ENCODE measurements at places on chromosomes 5 and 9. TPM values are rescaled to one million over a fixed set of nuclear protein-coding genes. Genes with fewer than 3 reads are reported as not detected.

DNA sequence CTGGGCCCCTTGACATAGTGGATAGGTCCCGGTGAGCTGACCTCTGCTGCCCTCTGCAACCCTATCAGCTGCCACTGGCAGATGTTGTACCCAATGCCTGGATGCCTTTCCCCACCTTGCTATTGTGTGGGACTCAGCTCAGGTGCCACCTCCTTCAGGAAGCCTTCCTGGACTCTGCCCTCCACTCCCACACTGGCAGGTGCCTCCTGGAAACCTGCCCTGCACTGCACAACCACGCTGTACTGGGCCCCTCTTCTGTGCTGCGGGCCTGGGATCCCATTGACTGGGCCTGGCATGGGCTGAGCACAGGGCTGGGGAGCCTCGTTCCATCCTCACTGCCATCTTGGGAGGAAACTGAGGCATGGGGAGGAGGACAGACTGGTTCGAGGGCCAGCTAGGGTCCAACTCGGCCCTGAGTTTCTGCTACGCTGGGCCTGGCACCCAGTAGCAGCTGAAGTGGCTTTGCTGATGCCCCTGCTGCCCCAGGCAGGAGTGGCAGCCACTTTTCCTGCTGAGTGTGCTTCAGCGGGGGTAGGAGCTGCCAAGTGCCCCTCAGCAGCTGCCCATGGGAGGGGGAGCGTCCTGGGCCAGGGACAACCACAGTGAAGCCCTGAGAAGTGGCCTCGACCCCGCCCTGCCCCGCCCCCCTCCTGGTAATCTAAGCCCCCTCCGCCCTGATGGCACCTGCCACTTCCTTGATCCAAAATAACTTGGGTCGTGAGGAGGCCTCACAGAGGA is 1.3 kb downstream of the AK1 start:
- H3K27ac ChIP-seq, result no peak overlapping the region
- no peaks in the 10 kb centered on the region for H3K36me3 ChIP-seq

DNA sequence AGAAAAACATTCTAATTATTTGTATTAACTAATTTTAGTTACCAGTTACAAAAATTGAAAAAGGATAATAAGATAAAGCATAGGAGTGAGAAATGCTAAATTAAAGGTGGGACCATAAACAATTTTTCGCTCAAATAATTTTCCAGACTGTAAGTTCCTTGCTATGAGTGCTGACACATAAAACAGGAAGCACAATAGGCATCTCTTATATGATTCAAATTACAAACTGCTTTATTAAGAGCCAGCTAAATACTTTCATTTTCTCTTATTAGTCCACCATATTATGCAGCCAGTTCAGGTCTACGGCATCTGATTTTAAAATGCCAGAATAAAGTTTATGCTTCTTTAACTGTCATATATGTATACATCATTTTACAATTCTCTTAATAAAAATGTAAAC is 4.4 kb downstream of the RC3H2 start:
- H3K27ac ChIP-seq, result no peak overlapping the region
- H3K4me3 ChIP-seq, result no peak overlapping the region
- H3K4me1 ChIP-seq, result peaks cover 16% of the 10 kb centered on the region
- H3K27me3 ChIP-seq, result no peaks in the 10 kb centered on the region

DNA sequence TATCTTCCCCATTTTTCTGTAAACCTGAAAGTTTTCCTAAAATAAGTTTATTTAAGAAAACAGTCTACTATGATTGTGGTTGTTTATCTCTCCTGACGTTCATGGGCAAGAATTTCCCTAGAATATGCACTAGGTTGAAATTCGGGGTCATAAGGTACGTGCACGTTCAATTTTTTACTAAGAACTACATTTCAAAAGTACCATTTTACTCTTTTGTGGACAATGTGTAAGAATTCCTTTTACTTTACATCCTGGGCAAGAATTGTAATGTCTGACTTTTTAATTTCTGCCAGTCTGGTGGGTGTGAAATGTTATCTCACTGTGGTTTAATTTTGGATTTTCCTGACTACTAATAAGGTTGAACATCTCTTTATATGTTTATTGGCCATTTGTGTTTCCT is 12.4 kb downstream of the IL5 start:
- no peak overlapping the region for H3K27ac ChIP-seq
- peaks cover 24% of the 10 kb centered on the region for H3K27me3 ChIP-seq
- no peak overlapping the region for H3K4me3 ChIP-seq
- no peak for DNase-seq
- H3K36me3 ChIP-seq, result no peaks in the 10 kb centered on the region

- no peak overlapping the region for H3K27ac ChIP-seq
- H3K4me3 ChIP-seq, result no peak overlapping the region
- H3K36me3 ChIP-seq, result no peaks in the 10 kb centered on the region
- no peaks in the 10 kb centered on the region for H3K27me3 ChIP-seq
- peak; percentile 48 for DNase-seq
Observed at GRCh38 chr5:129541648-129542251, 81.7 kb downstream of the ADAMTS19 start.

GRCh38 chr5:16508730-16509531 is 43.3 kb upstream of the ZNF622 start:
- peaks cover 12% of the 10 kb centered on the region for H3K4me1 ChIP-seq
- H3K27ac ChIP-seq, result peak overlapping the region; percentile 21
- H3K36me3 ChIP-seq, result no peaks in the 10 kb centered on the region
- DNase-seq, result peak; percentile 59

FAM200C gene
- 4.2 TPM for total RNA-seq
